NCI-H1436 treated with DMSO at 0.1 percent for 48 hours (cell line): ENCODE measurements at places on chromosomes 3 and 15.

GRCh38 chr3:123349566-123350435, 99.1 kb downstream of the ADCY5 start:
- DNase-seq, result no peak

- no peak for DNase-seq
Observed at GRCh38 chr15:51379390-51379789, 37.9 kb downstream of the GLDN start.

- no peak for DNase-seq
Observed at GRCh38 chr3:176160997-176161396, 1036.3 kb downstream of the TBL1XR1 start.

DNA sequence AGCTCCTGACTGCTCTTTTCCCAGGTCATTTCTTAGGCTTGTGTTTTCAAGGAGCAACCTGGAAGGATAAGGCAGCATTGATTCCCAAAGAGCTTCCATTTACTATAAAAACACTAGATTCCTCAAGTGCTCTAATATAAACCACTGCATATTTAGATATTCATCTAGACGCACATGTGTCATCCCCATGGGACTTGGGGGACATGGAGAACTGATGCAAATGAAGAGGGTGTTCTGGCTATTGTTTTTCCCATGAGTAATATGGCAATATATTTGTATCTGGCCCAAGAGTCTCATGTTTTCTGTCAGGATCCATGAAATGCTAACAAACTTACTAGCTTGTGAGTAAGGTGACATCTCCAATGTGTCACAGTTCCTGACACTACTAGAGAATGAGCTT, 31.3 kb downstream of the HACD2 start:
- DNase-seq, result no peak

DNA sequence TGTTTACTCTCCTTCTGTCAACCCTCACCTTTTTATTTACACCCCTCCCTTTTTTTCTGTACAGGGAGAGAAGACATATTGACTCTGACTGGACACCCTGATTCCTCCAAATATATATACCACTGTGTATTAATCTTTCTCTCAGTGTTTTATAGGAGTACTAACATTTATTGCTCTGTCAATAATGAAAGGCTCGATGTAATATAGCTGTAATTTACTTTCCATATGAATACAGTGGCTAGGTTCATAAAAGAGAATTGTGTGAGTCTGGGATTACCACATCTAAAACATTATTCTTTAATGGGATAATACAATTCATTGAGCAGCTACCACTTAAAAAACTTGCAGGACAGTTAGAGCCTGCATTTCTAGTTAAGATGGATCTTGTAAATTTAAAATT, 194.3 kb downstream of the SV2B start:
- no peak for DNase-seq
